ENCODE measurements at places on chromosomes 11 and 22.
A peak's percentile ranks its signal among the peaks of the same experiment; 100 is the strongest.

DNA sequence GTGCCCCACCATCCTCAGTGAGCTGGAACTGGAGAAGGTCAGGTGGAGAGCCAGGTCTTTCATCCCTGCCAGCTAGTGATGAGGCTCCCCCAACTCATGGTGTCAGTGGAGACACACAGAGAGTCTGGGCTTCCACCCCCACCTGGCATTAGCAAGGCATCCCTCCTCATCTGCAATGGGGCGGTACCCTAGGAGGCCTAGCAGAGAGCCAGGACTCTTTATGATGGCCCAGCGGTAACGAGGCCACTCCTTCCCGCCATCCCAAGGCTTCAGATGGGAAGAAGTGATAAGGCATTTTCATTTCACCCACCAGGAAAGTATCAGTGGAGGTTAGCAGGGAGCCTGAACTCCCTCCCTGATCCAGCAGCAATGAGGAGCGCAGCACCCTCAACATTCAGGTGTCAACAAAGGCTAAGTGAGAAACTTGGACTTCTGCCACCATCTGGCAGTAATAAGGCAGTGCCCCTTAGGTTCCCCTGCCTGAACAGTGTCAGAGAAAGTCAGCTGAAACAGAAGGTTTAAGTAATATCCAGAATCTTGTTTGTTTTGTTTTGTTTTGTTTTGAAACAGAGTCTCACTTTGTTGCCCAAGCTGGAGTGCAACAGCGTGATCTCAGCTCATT, 40.5 kb upstream of the FBLN1 start:
- DNase-seq: no peak

GRCh38 chr22:43476751-43477725, 65.2 kb downstream of the MPPED1 start:
- no peak for DNase-seq

GRCh38 chr11:61114913-61115312, 12.6 kb downstream of the CD5 start:
- DNase-seq: no peak

DNA sequence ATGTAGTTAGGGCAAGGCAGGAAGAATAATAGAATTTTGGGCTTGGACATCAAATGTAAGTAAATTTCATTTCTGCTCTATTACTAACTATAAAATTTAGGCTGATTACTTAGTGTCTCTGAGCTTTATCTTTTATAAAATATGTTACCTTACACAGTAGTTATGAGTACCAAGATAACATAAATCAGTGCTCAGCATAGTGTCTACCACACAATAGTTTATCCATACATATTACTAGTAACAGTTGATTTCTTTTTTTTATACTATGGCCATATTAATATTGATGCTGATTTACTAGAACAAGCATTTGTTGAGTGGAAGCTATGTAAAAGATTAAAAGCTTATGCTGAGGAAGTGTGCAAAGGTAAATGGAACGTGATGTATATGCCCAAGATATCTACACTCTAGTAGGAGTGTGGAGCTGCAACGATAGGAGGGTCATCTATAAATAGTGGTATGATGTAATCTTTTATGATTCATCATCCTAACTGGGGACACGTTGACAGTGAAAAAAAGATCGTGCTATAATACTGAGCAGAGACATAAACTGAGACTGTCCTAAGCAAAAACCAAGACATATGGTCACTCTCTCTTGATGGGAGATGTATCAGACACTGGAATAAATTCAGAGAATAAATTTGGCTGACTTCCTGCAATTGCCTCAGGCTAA, 8.7 kb upstream of the SLC5A12 start:
- DNase-seq: no peak

DNA sequence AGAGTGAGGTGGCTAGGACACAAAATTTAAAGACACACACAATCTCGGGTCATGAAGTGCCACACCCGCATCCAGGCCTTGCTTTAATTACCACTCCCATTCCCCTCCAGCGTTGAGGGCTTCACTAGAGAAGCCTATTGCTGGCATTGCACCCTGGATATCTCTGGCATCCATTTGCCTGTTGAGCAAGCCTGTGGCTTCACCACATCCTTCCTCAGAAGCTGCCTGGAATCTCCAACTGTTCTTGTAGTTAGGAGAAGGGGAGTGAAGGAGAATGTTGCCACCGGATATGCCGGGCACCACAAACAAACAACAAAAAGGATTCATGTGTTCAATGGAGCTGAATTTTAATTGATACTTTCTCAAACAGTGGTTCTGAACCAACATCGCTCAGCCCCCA, 34.4 kb upstream of the RCN1 start:
- no peak for DNase-seq

DNA sequence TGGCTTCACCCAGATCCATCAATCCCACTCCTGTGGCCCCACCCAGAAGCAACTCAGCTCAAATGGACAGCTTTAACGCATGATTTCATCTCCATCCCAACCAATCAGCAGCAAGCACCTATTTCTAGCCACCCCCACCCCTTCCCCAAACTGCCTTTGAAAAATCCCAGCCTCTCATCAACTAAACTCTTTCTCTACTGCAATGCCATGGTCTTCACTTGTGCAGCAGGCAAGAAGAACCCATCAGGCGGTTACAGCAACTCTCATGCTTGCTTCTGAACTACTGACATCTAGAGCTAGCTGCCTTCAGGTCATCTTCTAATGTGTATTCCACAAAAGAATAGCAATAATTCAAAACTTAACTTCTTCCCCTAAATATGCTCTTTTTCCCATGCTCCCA, 42.1 kb upstream of the STK33 start:
- DNase-seq: no peak

GRCh38 chr11:93560199-93560932, 17.2 kb upstream of the SMCO4 start:
- DNase-seq: no peak

GRCh38 chr22:42763965-42764480, 43.4 kb upstream of the A4GALT start:
- no peak for DNase-seq

DNA sequence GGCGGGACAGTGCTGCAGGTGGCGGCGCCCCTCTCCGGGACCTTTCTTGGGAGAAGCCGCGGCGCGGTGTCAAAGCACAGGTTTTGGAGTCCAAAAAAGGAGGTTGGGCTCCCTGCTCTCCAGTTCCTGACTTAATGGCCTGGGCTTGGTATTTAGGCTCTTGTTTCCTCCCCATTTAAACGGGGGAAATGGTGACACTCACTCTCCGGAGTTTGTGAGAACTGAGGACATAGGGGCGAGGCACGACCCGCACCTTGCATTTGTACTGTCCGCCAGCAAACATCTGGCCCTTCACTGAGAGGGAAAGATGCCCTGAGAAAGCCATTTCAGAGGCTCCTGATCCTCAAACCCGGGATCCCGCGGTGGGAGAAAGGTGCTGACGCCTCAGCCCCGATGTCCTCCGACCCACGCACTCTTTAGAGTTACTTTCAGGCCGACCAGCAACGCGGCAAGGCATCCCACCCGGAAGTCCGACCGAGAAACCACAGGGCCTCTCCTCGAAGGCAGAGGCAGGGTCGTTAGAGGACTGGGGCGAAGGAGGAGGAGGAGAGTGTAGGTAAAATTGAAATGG, 2.9 kb upstream of the WDR74 start:
- peak; percentile 46 for DNase-seq

GRCh38 chr11:3087821-3088800, 30.9 kb upstream of the CARS1 start:
- no peak for DNase-seq

GRCh38 chr11:19872512-19873145, 160.0 kb downstream of the NAV2 start:
- DNase-seq: no peak

DNA sequence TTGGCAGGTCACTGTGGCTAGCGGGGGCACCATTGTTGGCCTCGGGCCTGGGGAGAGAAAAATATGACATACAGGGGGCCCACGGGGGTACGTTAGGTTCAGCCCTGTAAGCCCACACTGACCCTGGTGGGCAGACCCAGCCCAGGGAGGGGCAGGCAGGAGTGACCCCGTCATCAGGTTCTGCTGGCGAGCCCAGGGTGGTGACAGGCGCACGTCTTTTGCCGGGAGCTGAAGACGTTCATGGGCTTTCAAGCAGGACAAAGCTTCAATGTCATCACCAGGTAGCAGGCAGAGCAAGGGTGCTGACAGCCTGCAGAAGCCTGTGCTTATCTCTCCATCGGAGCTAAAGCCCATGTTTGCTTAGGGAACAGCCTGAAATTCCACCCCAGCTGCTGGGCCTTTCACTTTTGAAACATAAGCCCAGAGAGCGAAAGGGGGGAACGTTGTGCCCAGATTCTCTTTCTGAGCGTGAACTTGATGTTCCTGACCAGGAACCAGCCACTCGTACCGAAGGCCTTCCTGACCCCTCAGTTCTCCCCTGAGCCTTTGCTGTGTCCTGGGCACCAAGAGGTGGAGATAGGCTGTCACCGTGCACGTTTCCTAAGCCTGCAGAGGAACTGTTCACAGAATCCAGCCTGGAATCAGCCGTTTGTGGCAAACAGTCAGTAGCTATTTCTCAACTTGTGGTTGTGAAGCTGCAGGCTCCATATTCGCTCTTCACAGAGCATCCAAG, 74.0 kb upstream of the ATXN10 start:
- no peak for DNase-seq

DNA sequence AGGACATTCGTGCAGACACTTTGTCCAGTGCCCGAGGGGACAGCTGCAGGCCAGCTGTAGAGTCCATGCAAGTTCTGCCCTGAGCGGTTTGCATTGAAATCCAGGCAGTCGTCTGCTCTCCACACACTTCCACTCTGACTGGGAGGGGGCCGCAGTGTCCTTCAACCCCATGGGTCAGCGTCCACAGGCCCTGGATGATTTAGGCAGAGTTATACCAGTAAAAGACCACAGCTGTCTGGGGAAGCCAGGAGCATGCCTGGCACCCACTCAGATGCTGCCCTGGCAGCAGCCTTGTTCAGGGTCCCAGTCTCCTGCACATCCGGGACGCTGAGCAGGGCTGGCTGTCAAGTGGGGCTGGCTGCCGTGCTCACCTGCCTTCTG, 26.5 kb downstream of the KRTAP5-5 start:
- no peak for DNase-seq

DNA sequence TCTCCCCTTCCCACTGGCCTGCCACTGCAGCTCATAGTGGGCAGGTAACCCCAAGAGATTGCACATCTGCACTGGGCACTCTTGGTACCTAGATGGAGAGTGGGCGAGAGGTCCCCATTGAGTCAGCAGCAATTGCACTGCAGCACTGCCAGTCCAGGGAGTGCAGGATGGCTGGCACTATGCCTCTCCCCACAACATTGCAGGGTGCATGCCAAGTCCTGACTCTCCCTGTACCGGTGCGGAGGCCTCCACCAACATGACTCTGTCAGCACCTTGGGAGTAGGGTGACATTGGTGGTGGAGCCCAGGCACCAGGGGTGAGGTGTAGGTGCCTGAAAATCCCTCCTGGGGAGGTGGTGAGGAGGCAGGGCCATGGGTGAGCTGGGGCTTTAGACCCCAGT, 82.2 kb downstream of the TRAF6 start:
- no peak for DNase-seq

GRCh38 chr11:19892387-19892786, 179.8 kb downstream of the NAV2 start:
- DNase-seq: no peak

DNA sequence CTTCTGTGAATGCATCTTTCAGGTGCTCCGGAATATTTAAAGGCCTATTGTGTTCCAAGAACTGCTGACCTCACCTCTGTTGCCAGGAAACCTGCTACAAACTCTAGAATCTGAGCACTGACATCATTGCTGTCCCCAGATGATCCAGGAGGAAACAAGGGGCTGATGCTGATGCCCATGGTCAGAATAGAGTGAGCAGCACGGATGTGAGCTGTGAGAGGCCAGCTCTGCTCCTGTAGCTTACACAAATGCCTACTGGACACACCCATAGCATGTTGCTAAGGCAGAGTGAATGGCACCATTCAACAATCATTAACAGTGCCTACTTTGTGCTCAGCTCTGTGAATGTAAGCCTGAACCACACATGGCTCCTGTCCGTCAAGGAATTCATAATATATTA, 276.7 kb upstream of the API5 start:
- no peak for DNase-seq

DNA sequence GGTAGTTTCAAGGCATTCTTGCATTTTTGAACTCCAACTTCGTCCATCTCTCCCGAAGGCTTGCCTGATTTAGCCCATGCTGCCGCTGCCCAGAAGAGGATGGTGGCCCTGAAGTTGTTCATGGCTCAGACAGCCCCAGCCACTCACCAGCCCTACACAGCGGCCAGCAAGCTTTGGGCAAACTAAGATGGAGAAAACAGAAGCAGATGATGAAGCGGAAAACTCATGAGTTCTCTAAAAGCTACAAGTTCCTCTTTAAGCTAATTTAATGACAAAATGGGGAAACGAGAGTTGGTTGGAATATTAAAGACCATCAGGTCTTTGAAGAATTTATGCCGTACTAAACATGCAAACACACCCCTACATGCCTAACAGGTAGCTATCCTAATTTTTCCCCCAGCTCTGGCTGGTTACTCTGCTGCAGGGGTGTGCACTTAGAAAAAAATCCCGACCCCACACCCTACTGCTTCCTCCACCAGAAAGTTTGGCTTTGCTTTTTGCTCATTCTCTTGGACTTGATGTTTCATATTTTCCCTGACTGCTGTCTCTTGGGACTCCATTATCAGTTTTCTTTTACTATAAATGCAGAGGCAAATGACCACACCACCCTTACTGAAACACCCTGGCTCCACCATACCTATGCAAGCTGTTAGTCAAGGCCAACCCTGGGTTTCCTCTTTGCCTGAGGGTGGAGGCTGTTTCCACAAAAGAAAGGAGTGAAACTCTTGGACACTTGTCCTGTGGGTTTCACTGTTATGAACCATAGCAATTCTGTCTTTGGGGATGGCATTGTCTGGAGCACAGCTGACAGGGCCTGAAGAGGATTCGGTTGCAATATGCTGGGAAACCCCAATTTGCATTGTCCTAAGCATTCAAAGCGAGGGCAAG, at the start of gene MPEG1:
Gene MPEG1, minus strand, starts transcription at position 184 of the 888 bp plus-strand sequence. Its CDS starts 62 bp downstream, at position 122.
- no peak for DNase-seq

- DNase-seq: peak; percentile 63
Observed at GRCh38 chr11:134027671-134028070, 41.2 kb upstream of the JAM3 start.

GRCh38 chr22:44822534-44822933, 70.2 kb downstream of the ARHGAP8 start:
- DNase-seq: no peak

GRCh38 chr22:30186041-30186440, 60.5 kb downstream of the LIF start:
- DNase-seq: no peak

DNA sequence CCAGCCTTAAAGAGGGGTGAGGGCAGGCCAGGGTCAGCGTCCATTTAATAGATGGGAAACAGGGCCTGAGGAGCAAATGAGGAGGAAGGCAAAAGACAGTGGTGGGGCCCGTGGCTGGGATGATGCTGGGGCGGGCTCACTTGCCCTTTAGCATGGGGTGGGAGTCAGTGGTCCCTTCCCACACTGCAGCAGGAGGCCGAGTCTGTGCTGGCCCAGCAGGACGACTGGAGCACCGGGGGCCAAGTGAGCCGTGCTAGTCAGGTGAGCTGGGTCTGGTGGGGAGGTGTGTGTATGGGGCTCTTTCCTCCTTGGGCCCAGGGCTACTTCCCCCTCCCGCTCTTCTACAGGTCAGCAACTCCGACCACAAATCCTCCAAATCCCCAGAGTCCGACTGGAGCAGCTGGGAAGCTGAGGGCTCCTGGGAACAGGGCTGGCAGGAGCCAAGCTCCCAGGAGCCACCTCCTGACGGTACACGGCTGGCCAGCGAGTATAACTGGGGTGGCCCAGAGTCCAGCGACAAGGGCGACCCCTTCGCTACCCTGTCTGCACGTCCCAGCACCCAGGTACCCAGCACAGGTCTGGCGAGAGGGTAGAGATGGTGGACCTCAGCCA, 12.8 kb downstream of the SCYL1 start:
- DNase-seq: no peak

GRCh38 chr11:125777309-125777708, 1.3 kb downstream of the PATE2 start:
- DNase-seq: no peak
